ENCODE measurements at places on chromosomes 5 and 9.

- no peak for DNase-seq
Measured at GRCh38 chr9:115976781-115977180, 176.8 kb upstream of the PAPPA start.

DNA sequence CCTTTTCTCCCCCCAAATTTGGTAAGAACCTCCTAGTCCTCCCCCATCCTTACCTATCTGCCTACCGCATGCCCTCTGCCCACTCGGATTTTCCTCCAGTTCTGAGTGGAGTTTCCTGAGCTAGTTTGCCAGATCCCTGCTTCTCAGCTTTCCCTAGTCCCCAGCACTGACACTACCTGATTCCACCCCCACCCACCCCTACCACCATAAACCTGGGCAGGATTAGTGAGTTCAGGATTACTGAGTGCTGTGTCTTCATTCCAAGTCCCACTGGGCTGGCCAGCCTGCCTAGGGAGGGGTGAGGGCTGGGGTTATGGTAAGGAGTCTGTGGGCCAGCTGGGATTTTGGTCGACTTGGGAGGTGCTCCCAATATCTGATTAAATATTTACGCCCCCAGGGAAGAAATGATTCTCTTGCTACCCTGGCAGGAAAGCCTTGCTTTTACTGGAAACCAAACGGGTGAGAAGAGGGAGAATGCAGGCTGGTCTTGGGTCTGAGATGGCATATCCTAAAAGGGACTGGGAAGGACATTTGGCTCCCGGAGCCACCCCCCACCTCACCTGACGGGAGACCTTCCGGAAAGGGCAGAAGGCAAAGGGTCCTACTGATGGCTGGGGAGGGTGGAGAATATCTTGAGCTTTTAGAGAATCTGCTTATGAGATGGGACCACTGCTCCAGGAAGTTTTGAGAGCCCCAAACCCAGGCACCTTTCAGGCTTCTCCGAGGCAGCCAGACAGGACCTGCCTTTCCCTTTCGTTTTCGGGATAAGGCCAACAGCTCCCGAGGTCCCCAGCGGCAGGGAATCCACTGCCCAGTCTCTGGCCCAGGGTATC lies 3.7 kb downstream of the PITX1 start:
- DNase-seq = no peak

DNA sequence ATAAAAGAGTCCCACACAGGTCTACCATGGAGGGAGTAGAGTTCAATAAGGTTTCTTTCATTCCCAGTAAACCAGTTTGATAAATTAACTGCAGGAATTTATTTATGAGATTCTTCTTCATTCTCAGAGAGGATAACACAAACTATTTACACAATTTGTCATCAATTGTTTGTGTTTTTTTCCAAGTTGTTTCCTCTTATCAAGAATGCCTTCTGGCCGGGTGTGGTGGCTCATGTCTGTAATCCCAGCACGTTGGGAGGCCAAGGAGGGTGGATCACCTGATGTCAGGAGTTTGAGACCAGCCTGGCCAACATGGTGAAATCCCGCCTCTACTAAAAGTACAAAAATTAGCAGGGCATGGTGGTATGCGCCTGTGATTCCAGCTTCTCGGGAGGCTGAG lies 216.7 kb downstream of the MLLT3 start:
- DNase-seq = no peak

- DNase-seq = no peak
Measured at GRCh38 chr5:53739111-53739510, 178.7 kb downstream of the NDUFS4 start.

DNA sequence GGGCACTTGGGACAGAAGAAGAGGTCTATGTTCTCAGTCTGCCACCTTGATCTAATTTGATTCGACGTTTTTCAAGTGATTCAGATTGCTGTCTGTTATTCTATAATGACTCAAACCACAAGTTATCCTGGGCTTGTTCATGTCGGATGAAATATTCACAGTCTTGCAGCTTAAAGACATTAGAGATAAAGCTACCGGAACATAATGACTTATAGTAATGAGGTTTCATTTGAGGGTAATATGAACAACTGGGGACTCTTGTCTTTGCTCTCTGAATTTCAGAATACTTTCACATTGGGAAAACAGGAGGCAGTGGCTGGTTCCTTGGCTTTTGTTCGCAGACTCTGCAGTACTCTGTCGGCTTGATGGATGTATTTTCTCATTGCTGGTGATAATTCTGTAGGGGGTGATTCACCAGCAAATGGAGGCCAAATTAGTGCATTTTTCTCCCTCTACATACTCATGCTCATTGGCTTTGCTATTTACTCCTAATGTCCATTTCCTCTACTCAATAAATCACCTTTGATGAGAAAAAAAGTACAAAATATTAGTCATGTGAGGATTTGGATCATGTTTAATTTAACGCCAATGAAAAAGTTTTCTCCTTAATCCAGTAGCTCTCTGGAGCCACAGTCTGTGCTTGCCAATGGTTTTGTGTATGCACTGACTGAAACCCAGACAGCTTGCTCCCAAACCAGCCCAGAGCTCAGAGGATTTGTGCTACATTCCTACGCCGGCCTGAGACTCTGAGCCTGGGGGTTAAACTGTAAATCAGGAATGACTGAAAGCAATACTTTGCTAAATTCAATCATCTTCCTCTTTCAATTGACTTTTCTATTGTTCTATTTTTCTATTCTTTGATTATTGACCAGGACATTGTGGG lies 154.7 kb upstream of the ANKH start:
- no peak for DNase-seq

DNA sequence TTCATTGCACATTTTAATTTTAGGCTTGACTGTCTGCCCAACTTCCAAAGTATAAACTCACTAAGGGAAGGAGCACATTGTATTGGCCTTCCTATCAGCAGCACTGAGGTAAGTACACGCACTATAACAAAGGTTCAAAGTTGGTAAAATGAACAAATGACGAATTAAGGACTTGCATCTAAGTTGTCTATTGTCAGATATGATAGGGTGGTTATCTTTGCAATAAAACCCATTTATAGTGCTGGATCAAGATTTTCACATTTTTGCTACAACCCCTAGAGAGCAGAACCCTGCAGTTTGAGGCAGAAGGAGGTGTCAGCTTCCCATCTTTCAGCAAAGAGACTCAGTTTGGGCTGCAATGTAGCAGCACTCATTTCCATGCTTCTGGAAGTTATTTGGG lies 5.1 kb downstream of the HOMER1 start:
- no peak for DNase-seq

DNA sequence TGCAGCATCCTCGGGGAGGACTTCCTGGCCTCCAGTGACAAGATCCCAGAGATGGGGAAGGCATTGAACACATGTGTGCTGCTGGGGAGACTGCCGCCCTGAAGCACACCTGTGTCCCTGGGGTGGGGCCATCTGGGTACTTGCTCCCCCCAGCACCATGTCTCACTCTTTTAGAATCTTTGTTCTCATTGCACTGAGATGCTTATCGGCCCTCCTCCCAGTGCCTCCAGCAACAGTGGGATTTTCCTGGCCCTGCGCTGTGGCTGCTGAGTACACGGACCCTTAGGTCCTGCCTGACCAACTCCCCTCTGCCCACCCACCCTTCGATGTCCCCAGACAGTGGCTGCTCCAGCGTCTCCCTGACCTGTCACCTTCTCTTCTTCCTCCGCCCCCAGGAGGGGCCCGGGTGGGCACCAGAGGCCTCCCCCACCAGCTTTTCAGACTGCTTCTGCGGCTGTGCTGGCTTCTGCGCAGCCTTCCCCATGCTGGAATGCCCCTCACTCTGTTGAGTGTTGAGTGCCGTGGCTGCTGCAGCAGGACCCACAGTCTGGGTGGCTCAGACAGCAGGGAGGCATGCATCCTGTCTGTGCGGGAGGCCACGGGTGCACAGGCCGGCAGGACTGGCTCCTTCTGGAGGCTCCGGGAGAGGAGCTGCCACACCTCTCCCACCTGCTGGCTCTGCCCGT lies 145.9 kb upstream of the IRX2 start:
- no peak for DNase-seq

DNA sequence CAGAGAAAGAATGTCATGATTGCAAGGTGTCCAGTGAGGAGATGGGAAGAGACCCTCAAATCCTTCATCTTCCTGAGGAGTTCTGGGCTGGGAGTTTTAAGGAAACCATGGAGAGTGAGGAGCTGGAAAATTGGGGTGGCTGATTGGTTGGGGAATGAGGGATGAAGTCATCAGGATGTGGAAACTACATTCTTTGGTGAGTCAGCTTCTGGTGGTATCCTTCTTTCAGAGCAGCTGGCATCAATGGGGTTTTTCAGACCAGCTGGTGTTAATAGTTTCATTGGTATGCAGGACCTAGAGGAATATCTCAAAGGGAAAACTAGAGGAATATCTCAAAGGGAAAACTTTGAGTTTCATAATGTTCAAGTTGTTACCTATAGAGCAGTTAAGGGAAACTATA lies 45.2 kb downstream of the RNF180 start:
- no peak for DNase-seq

DNA sequence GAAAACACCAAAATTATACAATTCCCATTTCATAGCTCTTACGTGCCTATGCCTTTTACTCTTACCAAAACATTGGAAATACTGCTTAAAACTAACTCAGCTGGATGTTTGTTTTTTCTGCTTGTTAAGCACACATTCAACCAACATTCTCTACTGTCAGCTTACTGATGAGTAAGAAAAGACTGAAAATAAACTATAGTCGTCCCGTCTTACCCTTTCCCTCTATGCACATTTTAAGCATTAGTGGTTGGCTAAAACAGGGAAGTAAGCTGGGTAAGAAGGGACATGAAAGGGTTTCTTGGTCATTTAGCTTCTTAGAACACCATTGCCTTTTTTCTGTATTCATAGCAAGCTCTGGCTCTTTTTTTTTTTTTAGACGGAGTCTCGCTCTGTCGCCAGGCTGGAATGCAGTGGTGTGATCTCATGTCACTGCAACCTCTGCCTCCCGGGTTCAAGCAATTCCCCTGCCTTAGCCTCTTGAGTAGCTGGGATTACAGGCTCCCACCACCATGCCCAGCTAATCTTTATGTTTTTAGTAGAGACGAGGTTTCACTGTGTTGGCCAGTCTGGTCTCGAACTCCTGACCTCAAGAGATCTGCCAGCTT lies 232.1 kb upstream of the PCSK5 start:
- no peak for DNase-seq

GRCh38 chr5:179261301-179262125 lies 83.7 kb downstream of the ADAMTS2 start:
- no peak for DNase-seq

GRCh38 chr5:172164769-172165212 lies 23.2 kb downstream of the STK10 start:
- DNase-seq = no peak

- peak; percentile 12 for DNase-seq
Measured at GRCh38 chr9:131839281-131840084, 99.6 kb upstream of the RAPGEF1 start.

DNA sequence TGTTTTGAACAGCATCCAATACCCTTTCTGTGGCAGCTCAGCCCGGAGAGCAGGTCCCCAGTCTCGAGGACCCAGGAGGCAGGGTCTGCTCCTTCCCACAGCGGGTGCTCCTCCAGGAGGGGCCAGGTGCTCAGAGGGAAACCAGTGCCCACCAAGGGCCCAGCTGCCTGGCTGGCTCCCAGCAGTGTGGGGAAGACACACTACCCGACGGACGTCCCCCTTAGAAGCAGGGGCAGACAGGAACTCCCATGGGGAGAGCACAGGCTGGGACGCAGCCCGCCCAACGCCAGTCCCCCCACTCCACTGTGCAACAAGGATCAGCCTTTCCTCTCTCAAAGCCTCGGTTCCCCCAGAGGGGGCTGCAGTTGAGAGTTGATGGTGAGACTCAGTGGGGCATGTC lies 57.6 kb downstream of the ADAMTS2 start:
- DNase-seq = no peak

DNA sequence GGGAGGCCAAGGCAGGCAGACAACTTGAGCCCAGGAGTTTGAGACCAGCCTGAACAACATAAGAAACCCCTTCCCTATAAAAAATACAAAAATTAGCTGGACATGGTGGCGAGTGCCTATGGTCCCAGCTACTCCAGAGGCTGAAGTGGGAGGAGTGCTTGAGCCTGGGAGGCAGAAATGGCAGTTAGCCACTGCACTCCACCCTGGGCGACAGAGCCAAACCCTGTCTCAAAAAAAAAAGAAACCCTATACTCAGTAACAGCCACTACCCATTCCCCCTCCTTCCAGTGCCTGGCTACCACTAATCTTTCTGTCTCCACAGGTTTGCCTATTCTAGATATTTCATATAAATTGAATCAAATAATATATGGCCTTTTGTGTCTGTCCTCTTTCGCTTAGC lies 14.3 kb upstream of the SIL1 start:
- DNase-seq = no peak

DNA sequence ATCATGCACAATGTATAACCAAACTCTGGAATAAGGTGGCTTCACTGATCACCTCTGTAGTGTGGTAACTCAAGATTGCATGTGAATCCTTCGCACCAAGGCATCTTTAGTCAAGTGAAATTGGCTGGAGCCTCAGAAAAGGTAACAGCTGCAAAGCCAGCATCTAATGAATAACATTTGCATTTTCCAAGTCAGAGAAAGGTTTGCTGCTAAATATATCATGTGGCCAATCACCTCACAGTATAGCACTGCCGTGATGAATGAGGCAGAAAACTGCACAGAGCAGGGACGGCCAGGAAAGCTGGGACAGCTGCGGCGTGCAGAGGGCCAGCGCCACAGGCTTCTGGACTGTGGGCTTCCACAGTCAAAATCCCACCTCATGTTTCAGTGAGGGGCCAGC lies 18.5 kb downstream of the MRPS27 start:
- no peak for DNase-seq

All from stimulated activated CD8-positive, alpha-beta memory T cell treated with anti-CD3 and anti-CD28 coated beads, Interleukin-4, amount 100 ng/mL, for 1 hour (primary cell).